ENCODE measurements at places on chromosomes 6 and 20.

- no peak for DNase-seq
These were observed 46.2 kb downstream of the MAN1A1 start for GRCh38 chr6:119303164-119303887.

- DNase-seq = peak; percentile 32
These were observed 20.9 kb upstream of the POM121L2 start for GRCh38 chr6:27332692-27333641.

GRCh38 chr6:33296797-33297405 is 1.8 kb downstream of the RGL2 start:
- DNase-seq = no peak

DNA sequence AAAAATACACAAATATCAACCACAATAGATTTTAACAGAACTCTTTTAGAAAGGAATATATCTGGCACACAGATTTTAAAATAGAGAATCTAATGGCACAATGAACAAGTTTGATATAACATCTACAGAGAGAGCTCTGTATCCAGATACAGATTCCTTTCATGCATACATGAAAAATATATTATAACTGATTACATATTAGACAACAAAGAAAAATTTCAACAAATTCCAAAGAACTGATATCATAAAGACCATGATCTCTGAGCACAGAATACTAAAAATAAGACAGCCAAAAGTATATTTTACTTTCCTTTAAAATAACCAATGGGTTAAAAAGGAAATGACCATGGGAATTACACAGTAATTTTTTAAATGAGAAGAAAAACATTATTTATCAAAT is 74.1 kb upstream of the MAP7 start:
- no peak for DNase-seq

- no peak for DNase-seq
These were observed 1197.7 kb upstream of the CITED2 start for GRCh38 chr6:140572129-140572528.

DNA sequence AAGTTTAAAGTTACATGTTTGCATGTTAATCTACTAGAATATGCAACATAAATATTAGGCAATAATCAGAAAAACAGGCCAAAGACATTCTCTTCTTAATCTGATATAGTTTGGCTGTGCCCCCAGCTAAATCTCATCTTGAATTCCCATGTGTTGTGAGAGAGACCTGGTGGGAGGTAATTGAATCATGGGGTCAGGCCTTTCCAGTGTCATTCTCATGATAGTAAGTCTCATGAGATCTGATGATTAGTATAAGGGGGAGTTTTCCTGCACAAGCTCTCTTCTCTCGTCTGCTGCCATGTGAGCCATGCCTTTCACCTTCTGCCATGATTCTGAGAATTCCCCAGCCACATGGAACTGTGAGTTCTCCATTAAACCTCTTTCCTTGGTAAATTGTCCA is 1241.7 kb upstream of the ADGRB3 start:
- DNase-seq = no peak

DNA sequence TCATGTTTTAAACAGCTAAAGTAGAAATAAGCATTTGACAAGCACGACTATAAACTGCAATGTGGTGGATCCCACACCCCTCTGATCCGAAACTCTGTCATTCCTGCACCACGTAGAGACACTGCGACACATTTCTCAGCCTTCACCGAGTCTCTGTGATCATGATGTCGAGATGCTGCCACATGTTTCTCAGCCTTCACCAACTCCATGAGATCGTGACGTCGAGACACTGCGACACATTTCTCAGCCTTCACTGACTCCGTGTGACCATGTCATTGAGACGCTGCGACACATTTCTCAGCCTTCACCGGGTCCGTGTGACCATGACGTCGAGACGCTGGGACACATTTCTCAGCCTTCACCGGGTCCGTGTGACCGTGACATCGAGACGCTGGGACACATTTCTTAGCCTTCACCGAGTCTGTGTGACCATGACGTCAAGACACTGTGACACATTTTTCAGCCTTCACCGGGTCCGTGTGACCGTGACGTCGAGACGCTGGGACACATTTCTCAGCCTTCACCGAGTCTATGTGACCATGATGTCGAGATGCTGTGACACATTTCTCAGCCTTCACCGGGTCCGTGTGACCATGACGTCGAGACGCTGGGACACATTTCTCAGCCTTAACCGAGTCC is 143.0 kb downstream of the TTLL2 start:
- no peak for DNase-seq
